ENCODE measurements at places on chromosomes 3 and 15. TPM values are rescaled to one million over a fixed set of nuclear protein-coding genes. Genes with fewer than 3 reads are reported as not detected.

OGG1 gene
- 25.7 TPM for total RNA-seq

AADACL2 gene
- not detected for total RNA-seq

KBTBD12 gene
- not detected for total RNA-seq

DNA sequence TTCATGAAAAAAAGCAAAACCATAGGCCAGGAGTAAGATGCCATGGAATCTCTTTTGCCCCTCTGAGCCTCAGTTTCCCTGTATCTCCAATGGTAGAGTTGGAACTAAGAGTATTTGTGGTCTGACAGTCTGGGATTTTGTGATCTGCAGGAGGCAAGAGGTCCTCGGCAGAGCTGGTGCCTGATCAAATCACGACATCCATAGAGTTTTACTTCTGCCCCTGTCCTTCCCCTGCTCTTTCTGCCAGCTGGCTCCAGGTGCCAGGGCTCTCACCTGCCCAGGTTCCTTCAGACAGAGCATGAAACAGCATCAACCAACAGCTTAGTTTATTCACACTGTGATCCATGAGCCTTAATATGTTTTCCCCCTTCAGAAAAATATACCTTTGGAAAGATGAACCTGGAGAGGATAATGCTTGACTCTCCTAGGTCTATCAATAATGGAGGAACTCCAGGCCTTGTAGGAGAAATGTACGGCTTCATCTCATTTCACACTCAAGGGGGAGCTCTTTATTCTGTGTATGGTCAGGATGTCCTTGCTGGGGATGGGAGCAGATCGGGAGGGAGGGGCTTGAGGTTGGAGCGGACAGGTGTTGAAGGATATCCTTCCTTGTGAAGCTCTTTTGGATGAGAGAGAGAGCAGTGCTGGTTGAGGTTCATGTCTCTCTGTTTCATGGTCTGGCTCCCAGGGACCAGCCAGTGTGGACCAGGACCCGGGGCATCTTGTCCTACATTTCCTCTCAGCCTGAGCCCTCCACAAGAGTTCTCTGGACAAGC lies 309.9 kb downstream of the RPLP1 start:
- H3K36me3 ChIP-seq = no peaks in the 10 kb centered on the region
- H3K27ac ChIP-seq = no peak overlapping the region
- H3K4me3 ChIP-seq = no peak overlapping the region
- H3K4me1 ChIP-seq = peaks cover 30% of the 10 kb centered on the region

DNA sequence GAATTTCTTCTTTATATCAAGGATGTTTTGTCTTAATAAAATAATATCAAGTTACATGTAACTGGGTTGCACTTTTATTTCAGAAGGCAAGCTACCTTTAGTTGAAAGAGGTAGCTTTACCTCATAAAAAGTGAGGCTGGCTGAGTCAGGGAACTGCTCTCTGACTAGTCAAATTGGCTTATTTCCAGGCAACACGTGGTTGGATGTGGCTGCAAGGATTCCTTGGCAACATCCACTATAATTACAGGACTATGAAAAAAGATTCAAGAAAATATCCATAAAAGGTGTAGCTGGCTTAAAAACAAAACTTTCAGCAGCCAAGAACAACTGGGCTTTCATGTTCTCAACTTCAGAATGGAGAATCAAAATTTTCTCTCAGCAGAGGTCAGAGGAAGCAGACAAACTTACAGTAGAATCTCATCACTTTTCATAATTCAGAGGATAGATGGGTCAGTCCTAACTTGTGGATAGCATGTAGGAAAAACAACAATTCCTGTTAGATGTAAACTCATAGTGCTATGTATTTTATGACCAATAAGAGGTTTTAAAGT lies 779.1 kb downstream of the MECOM start:
- DNase-seq = peak; percentile 19
- peak overlapping the region; percentile 97 for H3K27ac ChIP-seq
- peaks cover 43% of the 10 kb centered on the region for H3K4me1 ChIP-seq
- no peaks in the 10 kb centered on the region for H3K36me3 ChIP-seq

GRCh38 chr3:36866368-36866767 lies 78.5 kb downstream of the TRANK1 start:
- no peaks in the 10 kb centered on the region for H3K36me3 ChIP-seq
- no peak overlapping the region for H3K4me3 ChIP-seq
- H3K27me3 ChIP-seq = no peaks in the 10 kb centered on the region
- H3K27ac ChIP-seq = no peak overlapping the region
- DNase-seq = no peak
- H3K4me1 ChIP-seq = no peaks in the 10 kb centered on the region

- H3K4me3 ChIP-seq = no peak overlapping the region
- H3K27ac ChIP-seq = no peak overlapping the region
- H3K4me1 ChIP-seq = no peaks in the 10 kb centered on the region
- H3K27me3 ChIP-seq = peaks cover 10% of the 10 kb centered on the region
- no peaks in the 10 kb centered on the region for H3K36me3 ChIP-seq
Observed at GRCh38 chr3:87179642-87180041, 47.5 kb upstream of the CHMP2B start.

GRCh38 chr3:59998058-59998457 lies 948.2 kb upstream of the CFAP20DC start:
- no peaks in the 10 kb centered on the region for H3K27me3 ChIP-seq
- no peak overlapping the region for H3K27ac ChIP-seq
- no peaks in the 10 kb centered on the region for H3K36me3 ChIP-seq
- no peaks in the 10 kb centered on the region for H3K4me1 ChIP-seq
- H3K4me3 ChIP-seq = no peak overlapping the region

DNA sequence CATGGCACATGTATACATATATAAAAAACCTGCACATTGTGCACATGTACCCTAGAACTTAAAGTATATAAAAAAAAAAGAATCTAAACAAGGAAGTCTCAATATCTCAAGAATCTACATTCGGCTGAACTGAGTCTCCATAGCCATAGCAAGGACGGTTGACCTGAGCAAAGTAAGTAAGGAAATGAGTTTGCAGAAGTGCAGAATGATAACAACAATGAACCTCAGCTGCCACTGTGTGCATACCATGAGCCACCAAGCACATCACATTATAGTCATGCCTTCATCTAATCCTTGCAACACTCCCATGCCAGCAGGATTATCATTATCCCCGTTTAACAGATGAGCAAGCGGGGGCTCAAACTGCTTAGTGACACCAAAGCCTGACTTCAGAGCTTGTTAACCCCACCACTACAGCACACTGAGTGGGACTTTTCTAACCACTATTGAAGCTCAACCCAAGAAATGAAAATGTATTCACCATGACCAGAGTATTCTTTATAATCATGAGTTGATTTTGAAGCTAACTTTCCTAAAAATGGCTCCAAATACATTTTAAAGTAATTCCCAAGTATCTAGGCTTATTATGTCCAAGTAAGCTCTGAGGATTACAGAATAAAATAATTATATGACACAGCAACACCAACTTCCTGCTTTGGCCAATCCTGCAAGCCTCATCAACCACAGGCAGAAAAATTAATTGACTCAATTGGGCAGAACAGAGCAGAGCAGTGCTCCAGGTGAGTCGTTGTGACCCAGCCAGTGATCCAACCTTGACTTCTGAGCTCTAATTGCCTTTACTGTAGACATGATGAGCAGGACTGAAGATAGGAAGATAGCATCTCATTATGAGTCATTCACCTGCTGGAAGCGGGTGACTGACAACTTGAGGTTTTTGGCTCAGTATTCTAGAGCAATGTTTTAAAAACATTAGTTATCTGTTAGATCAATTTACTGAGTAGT lies 47.3 kb upstream of the IL12A start:
- H3K4me1 ChIP-seq = peaks cover 29% of the 10 kb centered on the region
- no peak overlapping the region for H3K4me3 ChIP-seq
- no peaks in the 10 kb centered on the region for H3K36me3 ChIP-seq
- DNase-seq = no peak

WDR93 gene
- total RNA-seq = 0.36 TPM

DNA sequence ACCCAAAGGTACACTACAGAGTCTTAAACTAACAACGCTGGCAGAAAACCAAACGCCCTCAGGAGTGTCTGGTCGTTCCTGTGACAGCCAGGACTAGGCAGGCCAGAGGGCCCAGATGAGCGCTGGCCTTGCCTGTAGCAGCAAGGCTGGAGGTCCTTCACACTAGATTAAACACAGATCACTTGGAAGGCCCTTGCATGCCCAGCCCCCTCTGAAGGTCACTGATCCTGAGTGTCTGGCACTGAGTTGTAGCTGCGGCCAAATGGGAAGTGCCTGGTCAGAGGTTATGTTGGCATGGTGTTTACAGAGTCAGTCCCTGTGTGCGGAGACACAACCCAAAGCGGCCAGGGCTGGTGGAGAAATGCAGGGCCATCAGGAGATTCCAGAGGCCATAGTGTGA lies 58.9 kb downstream of the ZNF621 start:
- H3K27me3 ChIP-seq = peaks cover 7% of the 10 kb centered on the region
- H3K4me3 ChIP-seq = no peak overlapping the region
- no peaks in the 10 kb centered on the region for H3K36me3 ChIP-seq

DNA sequence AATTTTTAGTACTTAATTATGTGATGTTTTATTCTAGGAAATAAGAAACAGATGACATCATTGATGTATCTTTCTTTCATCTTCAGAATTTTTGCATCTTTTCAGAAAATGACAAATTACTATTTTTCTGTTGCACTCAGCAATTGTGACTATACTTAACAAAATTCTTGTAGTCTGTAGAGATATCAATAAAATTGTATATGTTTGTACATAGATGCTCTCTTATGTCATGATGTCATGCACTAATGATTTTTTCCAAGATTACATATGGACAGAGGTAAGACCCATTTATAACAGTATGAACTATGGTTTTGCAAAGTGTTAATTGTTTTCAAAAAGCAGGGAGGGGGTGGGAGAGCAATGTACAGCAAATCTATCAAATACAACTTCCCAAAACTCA lies 121.2 kb downstream of the POLQ start:
- H3K4me1 ChIP-seq = no peaks in the 10 kb centered on the region
- no peak overlapping the region for H3K4me3 ChIP-seq
- H3K27ac ChIP-seq = no peak overlapping the region
- no peak for DNase-seq
- no peaks in the 10 kb centered on the region for H3K36me3 ChIP-seq

GRCh38 chr3:100073714-100074307 lies 40.5 kb downstream of the FILIP1L start:
- peak overlapping the region; percentile 61 for H3K27ac ChIP-seq
- no peaks in the 10 kb centered on the region for H3K27me3 ChIP-seq
- no peaks in the 10 kb centered on the region for H3K36me3 ChIP-seq
- DNase-seq = peak; percentile 68
- peaks cover 42% of the 10 kb centered on the region for H3K4me1 ChIP-seq

FBLN2 gene
- total RNA-seq = 54.6 TPM

AGBL1 gene
- total RNA-seq = not detected

ULK4 gene
- total RNA-seq = 23.9 TPM

- DNase-seq = no peak
- no peaks in the 10 kb centered on the region for H3K36me3 ChIP-seq
- H3K4me3 ChIP-seq = no peak overlapping the region
- H3K27me3 ChIP-seq = no peaks in the 10 kb centered on the region
Observed at GRCh38 chr3:76685858-76686257, 354.0 kb upstream of the ROBO2 start.

NPTN gene
- total RNA-seq = 116 TPM

DNA sequence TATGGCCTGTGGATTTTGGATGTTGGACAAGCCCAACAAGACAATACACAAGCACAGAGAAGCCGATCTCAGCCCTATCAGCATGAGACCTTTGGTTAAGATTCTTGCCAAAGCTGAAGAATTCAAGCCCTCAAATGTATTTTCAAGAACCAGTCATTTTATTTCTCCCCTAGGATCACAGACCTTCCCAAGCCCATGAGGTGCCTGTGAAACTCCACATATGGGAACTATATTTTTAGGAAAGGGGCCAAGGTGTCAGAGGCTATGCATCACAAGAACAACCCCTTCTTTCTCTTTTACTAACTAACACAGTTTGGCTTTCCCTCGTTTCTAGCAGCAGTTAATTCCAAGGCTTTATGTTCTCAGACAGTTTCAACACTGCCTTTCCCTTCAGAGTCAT lies 364.5 kb downstream of the MAGI1 start:
- no peaks in the 10 kb centered on the region for H3K27me3 ChIP-seq
- DNase-seq = no peak
- H3K4me3 ChIP-seq = no peak overlapping the region
- no peaks in the 10 kb centered on the region for H3K36me3 ChIP-seq

ABHD17C gene
- total RNA-seq = 11.5 TPM

DNA sequence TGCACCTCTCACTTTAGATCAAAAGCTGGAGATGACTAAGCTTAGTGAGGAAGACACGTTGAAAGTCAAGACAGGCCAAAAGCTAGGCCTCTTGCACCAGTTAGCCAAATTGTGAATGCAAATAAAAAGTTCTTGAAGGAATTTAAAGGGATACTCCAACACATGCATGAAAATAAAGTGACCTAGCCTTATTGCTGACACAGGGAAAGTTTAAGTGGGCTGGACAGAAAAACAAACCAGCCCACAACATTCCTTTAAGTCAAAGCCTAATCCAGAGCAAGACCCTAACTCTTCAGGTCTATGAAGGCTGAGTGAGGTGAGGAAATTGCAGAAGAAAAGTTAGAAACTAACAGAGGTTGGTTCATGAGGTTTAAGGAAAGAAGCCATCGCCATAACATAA lies 100.6 kb upstream of the PSMD6 start:
- H3K4me1 ChIP-seq = no peaks in the 10 kb centered on the region
- no peak overlapping the region for H3K4me3 ChIP-seq
- no peak overlapping the region for H3K27ac ChIP-seq
- peaks cover 4% of the 10 kb centered on the region for H3K36me3 ChIP-seq

Measured in osteoblast (primary cell).